NCI-H1436 treated with DMSO at 0.1 percent for 48 hours (cell line): ENCODE measurements at places on chromosomes 12 and 14.

GRCh38 chr12:120903412-120904196 lies 554 bp downstream of the SPPL3 start:
- DNase-seq = no peak

- no peak for DNase-seq
Measured at GRCh38 chr12:39043424-39043822, 138.0 kb upstream of the CPNE8 start.

GRCh38 chr12:31631809-31632208 lies 27.7 kb upstream of the ETFBKMT start:
- DNase-seq = no peak

DNA sequence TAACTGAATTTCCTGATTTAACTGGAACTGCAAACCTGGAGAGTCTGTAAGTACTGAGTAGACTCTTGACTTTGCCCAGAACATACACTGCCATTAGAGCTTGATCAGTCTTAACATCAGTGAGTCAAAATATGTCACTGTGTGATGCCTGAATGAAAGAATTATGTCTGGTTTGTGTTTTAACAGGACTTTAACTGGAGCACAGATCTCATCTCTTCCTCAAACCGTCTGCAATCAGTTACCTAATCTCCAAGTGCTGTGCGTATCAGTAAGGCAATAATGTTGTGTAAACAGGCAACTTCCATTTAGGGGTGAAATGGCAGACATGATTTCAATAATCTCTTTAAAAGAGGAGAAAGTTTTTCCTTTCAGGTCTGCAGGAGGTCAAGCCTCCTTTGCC lies 97.0 kb downstream of the ZFC3H1 start:
- DNase-seq = no peak

DNA sequence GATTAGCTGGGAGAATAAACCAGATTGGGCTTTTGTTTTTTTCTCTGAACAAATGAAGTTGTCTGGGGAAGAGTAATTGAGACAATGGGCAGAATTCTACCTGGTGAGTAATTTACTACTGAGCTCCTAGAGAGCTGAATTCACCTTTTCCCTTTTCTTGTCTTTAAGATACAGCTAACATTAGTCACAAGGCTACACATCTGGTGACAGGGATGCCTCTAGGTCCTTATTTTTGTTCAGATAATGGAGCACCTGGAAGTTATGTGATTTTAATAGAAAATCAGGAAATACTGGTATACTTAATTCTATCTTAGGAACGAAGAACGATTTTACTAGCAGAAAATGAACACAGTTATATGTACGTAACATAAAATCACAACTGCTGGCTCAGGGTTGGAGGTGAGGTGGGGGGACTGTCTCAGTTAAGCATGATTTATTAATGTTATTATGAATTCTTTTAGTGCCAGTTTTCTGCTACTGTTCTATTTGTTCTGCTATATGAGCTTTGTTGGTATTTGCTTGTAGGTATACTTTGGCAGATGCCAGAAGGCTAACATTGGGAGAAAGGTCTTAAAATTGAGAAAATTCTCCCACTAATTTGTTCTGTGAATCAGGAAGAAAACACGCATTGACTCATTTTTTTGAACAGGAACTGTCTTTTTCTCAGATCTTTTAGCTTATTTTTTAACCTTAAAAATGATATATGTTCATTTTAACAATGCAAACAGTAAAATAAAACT lies 482.7 kb upstream of the RGS6 start:
- no peak for DNase-seq

DNA sequence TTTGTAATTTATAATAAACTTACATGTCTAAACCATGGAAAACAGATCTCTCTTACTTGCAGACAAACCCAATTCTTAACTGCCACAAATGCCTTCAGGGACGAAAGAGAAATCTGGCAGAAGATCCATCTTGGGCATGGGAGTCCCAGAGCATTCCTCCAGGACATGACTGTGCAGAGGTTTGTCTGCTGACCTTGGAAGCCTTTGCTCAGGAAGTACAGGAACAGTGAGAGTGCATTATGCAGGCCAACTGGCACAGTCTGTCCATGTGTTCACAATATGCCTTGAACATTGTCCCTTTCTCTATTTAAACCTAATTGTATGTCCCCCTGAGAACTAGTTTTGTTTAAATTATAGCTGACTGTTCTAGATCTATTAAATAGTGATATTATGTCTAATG lies 467.1 kb downstream of the ATP23 start:
- DNase-seq = no peak
